ENCODE measurements at places on chromosomes 16 and 17.

- DNase-seq: no peak
- peaks cover 2% of the 10 kb centered on the region for H3K4me1 ChIP-seq
- H3K27ac ChIP-seq: no peak overlapping the region
Observed at GRCh38 chr17:58345500-58345899, 6.5 kb downstream of the SUPT4H1 start.

DNA sequence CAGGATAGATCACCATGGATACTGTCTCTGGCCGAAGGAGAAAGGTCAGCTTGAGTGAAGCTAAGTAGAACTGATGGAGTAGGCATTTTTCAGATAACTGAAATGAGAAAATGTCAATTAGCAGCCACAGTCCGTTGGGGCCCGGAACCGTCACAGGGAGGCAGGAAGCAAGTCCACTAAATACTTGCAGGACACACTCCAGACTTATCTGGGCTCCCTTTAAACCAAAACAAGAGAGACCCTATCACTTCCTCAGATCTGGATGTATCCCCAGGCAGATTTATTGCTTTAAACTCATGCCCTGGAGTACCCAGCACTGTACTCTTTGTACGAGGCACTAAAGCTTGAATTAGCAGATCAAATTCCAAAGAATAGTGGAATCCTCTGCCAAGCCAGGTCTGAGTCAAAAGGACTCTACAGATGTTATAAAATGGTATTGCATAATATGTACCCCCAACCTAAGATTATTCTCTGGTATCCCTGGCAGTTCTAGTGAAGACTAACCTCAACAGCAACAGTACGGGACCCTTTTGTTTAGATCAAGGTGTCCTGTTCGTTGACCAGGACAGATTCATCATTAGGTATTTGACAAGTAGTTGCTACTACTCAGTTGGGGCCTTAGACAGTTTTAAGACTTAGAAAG is 8.1 kb downstream of the ZP2 start:
- no peak overlapping the region for H3K27ac ChIP-seq
- DNase-seq: no peak
- H3K36me3 ChIP-seq: no peaks in the 10 kb centered on the region
- H3K27me3 ChIP-seq: peaks cover 22% of the 10 kb centered on the region

- peaks cover 3% of the 10 kb centered on the region for H3K36me3 ChIP-seq
- peaks cover 45% of the 10 kb centered on the region for H3K27me3 ChIP-seq
- H3K4me3 ChIP-seq: no peak overlapping the region
- no peaks in the 10 kb centered on the region for H3K4me1 ChIP-seq
Observed at GRCh38 chr17:76644995-76645394, 1.4 kb upstream of the ST6GALNAC1 start.

DNA sequence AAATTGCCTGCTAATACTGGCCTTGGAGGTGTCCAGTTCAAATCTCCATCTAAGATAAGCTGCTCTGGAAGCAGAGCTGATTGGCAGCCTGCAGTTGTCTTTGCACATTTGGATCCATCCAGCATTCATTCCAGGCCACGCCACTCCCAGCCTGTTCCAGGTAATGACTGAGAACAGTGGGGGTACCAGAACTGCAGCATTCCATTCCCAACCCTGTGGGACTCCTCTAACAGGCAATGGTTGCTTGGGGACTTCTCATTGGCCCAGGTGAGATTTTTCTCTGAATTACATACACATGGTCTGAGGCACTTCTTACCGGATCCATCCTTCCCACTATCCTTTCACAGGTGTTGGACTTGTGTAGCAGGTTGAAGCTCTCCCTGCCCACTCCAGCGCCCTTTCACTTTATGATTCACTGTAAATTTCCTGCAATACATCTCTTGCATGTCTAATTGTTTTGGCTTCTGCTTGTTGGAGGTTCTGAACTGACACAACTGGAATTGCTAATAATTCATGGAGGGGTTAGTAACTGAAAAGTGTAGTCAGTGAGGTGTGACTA is 206.1 kb upstream of the ZFHX3 start:
- peaks cover 6% of the 10 kb centered on the region for H3K27me3 ChIP-seq
- DNase-seq: no peak
- no peaks in the 10 kb centered on the region for H3K4me1 ChIP-seq
- H3K4me3 ChIP-seq: no peak overlapping the region

DNA sequence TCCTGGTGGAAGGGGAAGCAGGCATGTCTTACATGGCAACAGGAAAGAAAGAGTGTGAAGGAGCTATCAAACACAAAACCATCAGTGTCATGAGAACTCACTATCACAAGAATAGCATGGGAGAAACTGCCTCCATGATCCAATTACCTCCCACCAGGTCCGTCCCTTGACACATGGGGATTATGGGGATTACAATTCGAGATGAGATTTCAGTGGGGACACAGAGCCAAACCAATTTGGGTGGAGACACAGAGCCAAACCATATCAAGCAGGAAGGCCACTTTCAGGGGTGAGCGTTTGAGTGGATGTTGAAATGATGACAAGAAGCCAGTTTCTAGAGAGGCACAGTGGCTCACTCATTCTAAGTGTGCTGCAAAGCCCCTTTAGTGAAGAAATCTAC is 143.8 kb downstream of the CPPED1 start:
- peaks cover 21% of the 10 kb centered on the region for H3K36me3 ChIP-seq
- no peak overlapping the region for H3K4me3 ChIP-seq
- H3K27ac ChIP-seq: no peak overlapping the region
- no peak for DNase-seq
- H3K27me3 ChIP-seq: no peaks in the 10 kb centered on the region
- no peaks in the 10 kb centered on the region for H3K4me1 ChIP-seq

- no peak overlapping the region for H3K27ac ChIP-seq
- DNase-seq: no peak
- no peak overlapping the region for H3K4me3 ChIP-seq
Observed at GRCh38 chr17:39787743-39788484, 50.2 kb downstream of the GRB7 start.

GRCh38 chr16:66206363-66206762 is 160.1 kb upstream of the CDH5 start:
- H3K27me3 ChIP-seq: no peaks in the 10 kb centered on the region
- peak; percentile 10 for DNase-seq
- H3K36me3 ChIP-seq: no peaks in the 10 kb centered on the region
- no peak overlapping the region for H3K4me3 ChIP-seq
- no peak overlapping the region for H3K27ac ChIP-seq

- H3K4me1 ChIP-seq: peaks cover 34% of the 10 kb centered on the region
- H3K27me3 ChIP-seq: no peaks in the 10 kb centered on the region
- H3K27ac ChIP-seq: no peak overlapping the region
- H3K36me3 ChIP-seq: no peaks in the 10 kb centered on the region
- H3K4me3 ChIP-seq: no peak overlapping the region
- no peak for DNase-seq
Observed at GRCh38 chr17:15917021-15917437, 27.9 kb upstream of the ADORA2B start.

DNA sequence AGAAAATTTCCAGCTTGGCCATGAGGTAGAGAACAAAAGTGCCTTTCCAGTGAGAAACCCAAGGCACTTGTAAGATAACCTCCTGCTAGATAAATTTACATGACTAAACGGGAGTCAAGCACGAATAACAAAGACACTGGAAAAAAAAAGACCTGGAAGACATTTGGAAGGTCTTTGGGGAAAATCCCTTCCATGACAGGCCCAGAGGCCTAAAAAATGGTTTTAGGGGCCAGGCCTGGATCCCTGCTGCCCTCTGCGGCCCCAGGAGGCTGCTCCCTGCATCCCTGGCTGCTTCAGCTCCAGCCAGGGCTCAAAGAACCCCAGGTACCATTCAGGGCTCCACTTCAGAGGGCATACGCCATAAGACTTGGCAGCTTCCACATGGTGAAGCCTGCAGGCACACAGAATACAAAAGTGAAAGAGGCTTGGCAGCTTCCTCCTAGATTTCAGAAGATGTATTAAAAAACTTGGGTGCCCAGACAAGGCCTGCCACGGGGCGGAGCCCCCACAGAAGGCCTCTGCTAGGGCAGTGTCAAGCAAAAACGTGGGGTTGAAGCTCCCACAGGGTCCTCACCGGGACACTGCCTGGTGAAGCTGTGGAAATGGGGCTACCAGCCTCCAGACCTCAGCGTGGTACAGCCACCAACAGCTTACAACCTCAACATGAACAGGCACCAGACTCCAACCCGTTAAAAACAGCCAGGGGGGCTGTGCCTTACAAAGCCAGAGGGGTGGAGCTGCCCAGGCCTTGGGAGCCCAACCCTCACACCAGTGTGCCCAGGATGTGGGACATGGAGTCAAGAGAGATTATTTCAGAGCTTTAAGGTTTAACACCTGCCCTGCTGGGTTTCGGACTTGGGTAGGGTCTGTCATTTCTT is 77.1 kb downstream of the SDK2 start:
- no peaks in the 10 kb centered on the region for H3K36me3 ChIP-seq
- no peak overlapping the region for H3K4me3 ChIP-seq
- no peak overlapping the region for H3K27ac ChIP-seq
- no peak for DNase-seq

DNA sequence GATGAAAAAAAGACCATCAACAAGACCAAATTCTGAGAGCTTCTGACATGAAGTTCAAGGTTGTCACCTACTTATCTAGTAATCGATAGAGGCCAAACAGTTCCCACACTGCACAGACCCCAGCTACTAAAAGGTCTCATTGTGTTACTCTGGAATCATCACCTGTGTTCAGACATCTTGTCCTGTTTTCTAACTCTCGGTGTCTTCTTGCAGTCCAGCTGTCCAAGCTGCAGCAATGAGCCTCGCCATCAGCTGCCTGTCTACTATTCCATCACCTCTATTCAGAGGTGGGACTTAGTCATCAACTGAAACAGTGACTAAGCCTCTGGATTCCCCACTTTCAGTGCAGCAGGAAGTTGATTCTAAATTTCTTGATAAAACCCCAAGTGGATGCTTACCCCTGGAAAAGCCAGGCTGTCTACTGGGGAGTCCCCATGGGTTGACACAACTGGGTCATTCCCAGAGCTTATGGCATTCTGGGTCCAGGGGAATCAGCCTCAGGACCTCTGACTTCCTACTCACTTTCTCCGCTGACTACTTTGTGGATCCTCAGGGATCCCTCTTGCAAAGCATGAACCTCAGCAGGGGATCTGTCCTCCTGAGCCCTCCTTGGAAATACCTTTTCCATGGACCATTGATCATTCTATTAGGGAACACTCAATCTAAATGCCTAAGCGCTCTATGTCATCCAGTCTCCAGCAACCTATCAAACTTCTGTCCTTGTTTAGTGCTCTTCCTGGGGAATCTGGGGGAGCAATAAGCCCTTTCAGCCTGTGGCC is 46.5 kb downstream of the HNF1B start:
- H3K27me3 ChIP-seq: no peaks in the 10 kb centered on the region
- H3K27ac ChIP-seq: no peak overlapping the region
- no peak overlapping the region for H3K4me3 ChIP-seq
- no peak for DNase-seq
- peaks cover 15% of the 10 kb centered on the region for H3K4me1 ChIP-seq

- peaks cover 16% of the 10 kb centered on the region for H3K36me3 ChIP-seq
- H3K4me1 ChIP-seq: peaks cover 49% of the 10 kb centered on the region
- no peak for DNase-seq
- H3K27ac ChIP-seq: no peak overlapping the region
- H3K4me3 ChIP-seq: no peak overlapping the region
- no peaks in the 10 kb centered on the region for H3K27me3 ChIP-seq
Observed at GRCh38 chr17:17091856-17092756, 49.8 kb downstream of the MPRIP start.

- no peak for DNase-seq
- H3K4me1 ChIP-seq: peaks cover 25% of the 10 kb centered on the region
- H3K4me3 ChIP-seq: no peak overlapping the region
Observed at GRCh38 chr17:9969301-9969935, 64.3 kb upstream of the RCVRN start.

DNA sequence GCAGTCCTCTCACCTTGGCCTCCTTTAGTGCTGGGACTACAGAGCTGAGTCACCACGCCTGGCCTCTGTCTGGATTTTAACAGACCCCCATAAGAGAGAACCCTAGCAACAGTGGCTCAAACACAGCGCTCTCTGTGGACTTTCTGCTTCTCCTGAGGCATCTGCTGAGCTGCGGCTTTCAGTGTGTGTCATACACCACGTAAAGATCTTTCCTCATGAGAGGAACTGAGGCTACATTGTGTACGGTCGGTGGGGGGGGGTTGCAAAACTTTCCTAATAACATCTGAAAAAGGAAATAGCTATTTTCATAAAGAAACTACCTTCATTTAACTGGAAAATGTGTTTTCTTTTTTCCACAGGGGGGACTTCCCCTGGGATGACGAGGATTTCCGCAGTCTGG is 32.9 kb downstream of the DEF8 start:
- H3K4me1 ChIP-seq: no peaks in the 10 kb centered on the region
- H3K27ac ChIP-seq: no peak overlapping the region
- H3K27me3 ChIP-seq: no peaks in the 10 kb centered on the region
- no peak for DNase-seq
- H3K4me3 ChIP-seq: no peak overlapping the region

GRCh38 chr17:74466111-74466827 is at the start of gene CD300A:
TSS of gene CD300A (plus strand) at chr17:74466634. CDS start at chr17:74466704, 70 bp downstream.
- H3K27ac ChIP-seq: no peak within 1 kb of the TSS
- no peak for DNase-seq
- no peaks in the 10 kb centered on the region for H3K36me3 ChIP-seq
- H3K27me3 ChIP-seq: peaks cover 8% of the 10 kb centered on the region
- H3K4me3 ChIP-seq: no peak within 1 kb of the TSS

DNA sequence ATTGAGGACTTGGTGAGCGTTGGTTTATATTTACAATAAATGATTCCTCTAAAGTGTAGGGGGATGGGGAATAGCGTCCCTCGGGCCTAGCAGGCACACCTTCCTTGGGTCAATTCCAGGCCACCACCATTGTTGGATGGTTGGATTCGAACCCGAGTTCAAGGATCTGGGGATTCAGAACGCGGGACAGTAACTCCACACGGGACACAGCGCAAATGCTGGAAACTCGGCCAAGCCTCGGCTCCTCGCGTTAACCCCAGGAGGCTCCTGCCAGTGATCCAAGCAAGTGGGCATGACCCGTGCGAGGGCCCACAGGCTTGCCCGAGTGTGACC is 613 bp downstream of the B9D1 start:
- peak overlapping the region; percentile 86 for H3K4me3 ChIP-seq
- H3K27ac ChIP-seq: peak overlapping the region; percentile 14
- H3K27me3 ChIP-seq: no peaks in the 10 kb centered on the region
- H3K4me1 ChIP-seq: peaks cover 30% of the 10 kb centered on the region
- H3K36me3 ChIP-seq: peaks cover 7% of the 10 kb centered on the region

GRCh38 chr17:41917679-41918313 is 955 bp downstream of the ACLY start:
- peak overlapping the region; percentile 90 for H3K4me3 ChIP-seq
- H3K4me1 ChIP-seq: peaks cover 45% of the 10 kb centered on the region
- peak overlapping the region; percentile 85 for H3K27ac ChIP-seq
- peak; percentile 88 for DNase-seq
- no peaks in the 10 kb centered on the region for H3K27me3 ChIP-seq

DNA sequence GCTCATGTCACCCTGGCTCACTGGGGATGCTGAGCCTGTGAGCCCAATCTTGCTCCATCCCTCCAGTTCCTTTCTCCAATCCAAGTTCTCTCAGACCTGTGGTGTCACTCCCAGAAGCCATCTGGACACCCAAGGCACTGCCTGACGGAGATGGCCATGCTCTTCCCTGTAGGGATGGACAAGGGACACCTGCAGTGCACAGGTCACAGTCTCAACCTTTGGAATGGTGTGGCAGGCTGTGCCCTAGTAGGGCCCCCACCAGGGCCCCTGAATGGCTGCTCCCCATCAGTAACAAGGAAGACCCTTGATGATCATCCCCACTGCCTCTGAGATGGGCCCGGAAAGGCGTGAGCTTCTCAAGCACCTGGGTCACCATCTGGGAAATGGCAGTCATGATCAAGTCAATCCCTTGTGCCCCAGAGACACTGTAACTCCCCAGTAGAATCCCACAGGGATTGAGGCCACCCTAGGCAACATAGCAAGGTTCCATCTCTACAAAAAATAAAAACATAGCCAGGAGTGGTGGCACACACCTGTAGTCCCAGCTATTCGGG is 822.5 kb downstream of the KCNJ18 start:
- H3K36me3 ChIP-seq: no peaks in the 10 kb centered on the region
- peak; percentile 65 for DNase-seq
- no peak overlapping the region for H3K4me3 ChIP-seq
